ENCODE measurements at places on chromosomes 5 and 9. TPM values are rescaled to one million over a fixed set of nuclear protein-coding genes. Genes with fewer than 3 reads are reported as not detected.

DNA sequence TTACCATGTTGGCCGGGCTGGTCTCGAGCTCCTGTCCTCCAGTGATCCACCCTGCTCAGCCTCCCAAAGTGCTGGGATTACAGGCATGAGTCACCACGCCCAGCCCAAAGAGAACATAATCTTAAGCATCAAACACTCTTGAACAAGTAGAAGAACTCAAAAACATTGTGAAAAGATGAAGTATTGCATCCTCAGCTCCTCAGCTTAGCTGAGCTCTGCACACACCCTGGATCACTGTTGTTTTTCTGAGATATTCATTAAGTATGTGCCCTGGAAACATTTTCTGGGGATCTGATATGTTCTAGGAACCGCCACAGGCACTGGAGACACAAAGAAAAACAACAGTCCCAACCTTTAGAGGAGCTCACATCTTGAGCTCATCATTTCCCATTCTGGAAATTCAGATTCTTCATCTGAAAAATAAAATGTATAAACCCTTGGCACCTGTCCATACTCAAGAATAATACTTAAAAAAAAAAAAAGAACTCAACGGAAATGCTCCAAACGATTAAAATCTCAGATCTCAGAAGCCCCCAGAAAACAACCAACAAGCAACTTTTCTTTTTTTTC is 62.2 kb upstream of the ZNF462 start:
- H3K27me3 ChIP-seq: no peaks in the 10 kb centered on the region
- no peak for DNase-seq
- peaks cover 5% of the 10 kb centered on the region for H3K4me1 ChIP-seq
- H3K36me3 ChIP-seq: no peaks in the 10 kb centered on the region

DNA sequence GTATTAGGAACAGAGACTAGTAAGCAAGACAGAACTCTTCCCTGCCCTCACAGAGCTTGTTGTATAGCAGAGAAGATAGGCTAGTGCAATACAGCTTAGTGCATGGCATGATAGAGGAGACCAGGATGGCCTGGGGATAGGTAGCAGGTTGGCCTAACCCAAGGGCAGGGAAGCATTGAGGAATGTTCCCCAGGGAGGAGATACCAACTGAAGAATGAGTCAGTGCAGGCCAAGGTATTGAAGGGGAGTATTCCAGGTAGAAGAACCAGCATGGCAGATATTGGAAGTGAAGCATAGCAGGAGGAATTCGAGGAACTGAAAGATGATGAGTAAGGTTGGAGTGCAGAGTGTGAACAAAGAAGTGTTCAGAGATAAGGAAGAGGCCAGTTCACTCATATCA is 138.6 kb upstream of the DHFR start:
- H3K36me3 ChIP-seq: peaks cover 29% of the 10 kb centered on the region
- no peaks in the 10 kb centered on the region for H3K4me1 ChIP-seq
- no peak overlapping the region for H3K27ac ChIP-seq
- no peaks in the 10 kb centered on the region for H3K27me3 ChIP-seq
- DNase-seq: no peak

- H3K4me3 ChIP-seq: no peak overlapping the region
- no peaks in the 10 kb centered on the region for H3K36me3 ChIP-seq
- no peak overlapping the region for H3K27ac ChIP-seq
Observed at GRCh38 chr9:81076131-81076530, 613.2 kb downstream of the TLE1 start.

- DNase-seq: no peak
- peaks cover 20% of the 10 kb centered on the region for H3K4me1 ChIP-seq
- H3K27me3 ChIP-seq: no peaks in the 10 kb centered on the region
- H3K4me3 ChIP-seq: no peak overlapping the region
- no peak overlapping the region for H3K27ac ChIP-seq
Observed at GRCh38 chr5:143161885-143162540, 241.5 kb downstream of the NR3C1 start.

- H3K36me3 ChIP-seq: no peaks in the 10 kb centered on the region
- DNase-seq: no peak
- H3K27ac ChIP-seq: no peak overlapping the region
- no peak overlapping the region for H3K4me3 ChIP-seq
Observed at GRCh38 chr5:123438902-123439301, 15.7 kb upstream of the CEP120 start.

DNA sequence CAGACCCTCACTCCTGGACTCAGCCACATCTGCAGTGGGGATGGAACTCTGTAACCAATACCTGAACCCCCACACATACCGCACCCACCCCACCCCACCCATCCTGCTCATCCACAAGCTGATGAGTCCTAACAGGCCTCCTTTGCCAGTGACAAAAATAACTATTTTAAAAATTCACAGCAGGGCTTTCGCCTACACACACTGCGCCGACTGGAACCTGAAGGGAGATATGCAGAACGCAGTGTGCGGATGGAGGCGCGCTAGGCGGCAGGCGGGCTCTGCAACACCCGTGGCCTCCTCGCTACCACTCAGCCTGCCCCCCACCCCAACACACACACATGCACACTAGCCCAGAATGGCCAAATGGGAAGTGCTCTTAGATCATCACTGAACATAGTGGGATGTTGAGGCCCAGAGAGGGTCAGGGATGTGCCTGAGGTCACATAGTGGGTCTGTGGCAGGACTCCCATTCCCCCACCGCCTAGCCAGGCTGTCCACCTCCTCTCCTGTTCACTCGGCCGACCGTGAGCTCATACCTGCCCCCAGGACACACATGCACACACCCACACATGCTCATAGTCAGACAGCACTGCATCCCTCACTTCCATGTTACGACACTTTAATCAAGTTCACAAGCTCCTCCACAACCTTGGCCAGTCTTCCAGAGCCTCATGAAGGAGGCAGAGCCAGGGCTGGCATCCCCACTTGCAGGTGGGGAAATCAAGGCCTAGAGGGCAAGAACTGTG is 6.3 kb upstream of the CAMK2A start:
- H3K27ac ChIP-seq: no peak overlapping the region
- no peaks in the 10 kb centered on the region for H3K4me1 ChIP-seq
- H3K4me3 ChIP-seq: no peak overlapping the region
- no peak for DNase-seq
- H3K36me3 ChIP-seq: no peaks in the 10 kb centered on the region
- no peaks in the 10 kb centered on the region for H3K27me3 ChIP-seq

DNA sequence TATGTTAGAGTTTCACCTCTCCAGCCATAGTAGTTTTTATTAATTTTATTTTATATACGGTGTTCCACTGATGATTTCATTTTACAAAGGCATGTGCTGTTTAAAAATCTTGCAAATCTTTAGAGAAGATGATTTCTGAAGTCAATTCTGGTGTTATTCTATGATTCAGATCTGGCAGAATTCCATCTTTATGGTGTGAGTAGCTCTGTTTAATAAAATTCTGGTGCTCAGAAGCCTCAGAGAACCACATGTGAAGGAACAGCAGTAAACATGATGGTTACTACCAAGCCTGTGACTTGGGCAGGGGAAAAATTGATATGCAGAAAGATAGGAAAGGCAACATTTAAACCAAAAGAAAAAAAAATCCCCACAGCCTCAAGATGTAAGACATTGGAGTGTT is 299.7 kb downstream of the NPR3 start:
- no peaks in the 10 kb centered on the region for H3K36me3 ChIP-seq
- H3K27ac ChIP-seq: no peak overlapping the region
- no peaks in the 10 kb centered on the region for H3K4me1 ChIP-seq
- no peaks in the 10 kb centered on the region for H3K27me3 ChIP-seq

GRCh38 chr9:116365056-116365471 is 211.5 kb downstream of the PAPPA start:
- no peaks in the 10 kb centered on the region for H3K4me1 ChIP-seq
- H3K4me3 ChIP-seq: no peak overlapping the region
- H3K36me3 ChIP-seq: no peaks in the 10 kb centered on the region
- H3K27me3 ChIP-seq: no peaks in the 10 kb centered on the region
- no peak for DNase-seq

- no peak overlapping the region for H3K4me3 ChIP-seq
- H3K4me1 ChIP-seq: no peaks in the 10 kb centered on the region
- H3K27me3 ChIP-seq: no peaks in the 10 kb centered on the region
- H3K27ac ChIP-seq: no peak overlapping the region
- no peak for DNase-seq
Observed at GRCh38 chr9:5459289-5459829, 9.0 kb downstream of the CD274 start.

DNA sequence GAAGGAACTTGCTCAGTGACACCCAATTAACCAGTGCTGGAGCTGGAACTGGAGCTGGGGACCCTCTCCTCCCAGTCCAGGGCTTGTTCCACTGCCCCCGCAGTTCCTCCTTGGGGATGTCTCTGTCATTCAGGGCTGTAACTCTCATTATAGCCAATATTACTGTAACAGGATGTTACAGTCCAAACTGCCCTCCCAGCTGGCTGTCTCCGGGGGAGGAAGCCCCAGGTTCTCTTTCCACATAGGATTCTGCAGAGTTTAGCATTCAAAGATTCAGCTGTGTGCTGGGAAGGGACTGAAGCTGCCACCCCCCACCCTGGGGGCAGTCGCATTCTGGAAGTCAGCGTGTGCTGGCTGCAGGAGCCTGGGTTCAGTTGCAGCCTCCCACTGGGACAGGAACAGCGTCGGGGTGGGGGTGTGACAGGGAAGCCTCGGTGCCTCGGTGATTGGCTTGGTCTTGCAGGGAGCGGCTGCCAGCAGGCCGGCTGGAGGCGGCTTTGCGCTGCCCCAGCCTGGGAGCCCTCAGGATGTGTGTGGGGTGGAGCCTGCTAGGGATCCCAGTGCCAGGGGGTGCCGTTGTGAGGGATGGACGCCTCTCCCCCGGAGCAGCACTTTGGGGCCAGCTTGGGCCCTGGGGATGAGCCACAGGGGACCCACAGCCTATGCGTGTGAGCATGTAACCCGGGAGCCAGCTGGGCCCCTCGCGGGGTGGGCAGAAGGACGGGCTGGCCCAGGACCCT is 101.1 kb downstream of the RGS3 start:
- H3K4me1 ChIP-seq: no peaks in the 10 kb centered on the region
- no peaks in the 10 kb centered on the region for H3K27me3 ChIP-seq
- no peaks in the 10 kb centered on the region for H3K36me3 ChIP-seq
- no peak overlapping the region for H3K27ac ChIP-seq
- no peak overlapping the region for H3K4me3 ChIP-seq

- no peak for DNase-seq
- no peak overlapping the region for H3K4me3 ChIP-seq
- H3K27me3 ChIP-seq: no peaks in the 10 kb centered on the region
Observed at GRCh38 chr5:54610197-54610944, 92.8 kb downstream of the SNX18 start.

GRCh38 chr9:93622691-93623090 is 46.3 kb downstream of the PHF2 start:
- H3K36me3 ChIP-seq: no peaks in the 10 kb centered on the region
- DNase-seq: no peak
- H3K27ac ChIP-seq: no peak overlapping the region
- peaks cover 16% of the 10 kb centered on the region for H3K4me1 ChIP-seq
- no peak overlapping the region for H3K4me3 ChIP-seq

GRCh38 chr5:78779262-78779661 is 130.7 kb upstream of the LHFPL2 start:
- H3K4me1 ChIP-seq: no peaks in the 10 kb centered on the region
- H3K4me3 ChIP-seq: no peak overlapping the region
- DNase-seq: no peak
- no peaks in the 10 kb centered on the region for H3K27me3 ChIP-seq

GRCh38 chr5:96871686-96872085 is 4.6 kb upstream of the ERAP2 start:
- no peak overlapping the region for H3K27ac ChIP-seq
- H3K36me3 ChIP-seq: no peaks in the 10 kb centered on the region
- H3K4me3 ChIP-seq: no peak overlapping the region
- H3K27me3 ChIP-seq: no peaks in the 10 kb centered on the region

GRCh38 chr9:109328978-109329637 is 8.2 kb upstream of the EPB41L4B start:
- H3K27ac ChIP-seq: no peak overlapping the region
- H3K27me3 ChIP-seq: no peaks in the 10 kb centered on the region
- DNase-seq: no peak
- H3K36me3 ChIP-seq: no peaks in the 10 kb centered on the region

GRCh38 chr5:106648401-106648800 is 1022.3 kb downstream of the EFNA5 start:
- no peaks in the 10 kb centered on the region for H3K27me3 ChIP-seq
- no peak overlapping the region for H3K4me3 ChIP-seq
- H3K27ac ChIP-seq: no peak overlapping the region
- no peaks in the 10 kb centered on the region for H3K4me1 ChIP-seq

- H3K4me1 ChIP-seq: peaks cover 3% of the 10 kb centered on the region
- H3K36me3 ChIP-seq: no peaks in the 10 kb centered on the region
Observed at GRCh38 chr5:52015760-52016159, 632.5 kb downstream of the ISL1 start.

- H3K36me3 ChIP-seq: no peaks in the 10 kb centered on the region
- no peak overlapping the region for H3K4me3 ChIP-seq
- H3K4me1 ChIP-seq: peaks cover 9% of the 10 kb centered on the region
- no peak overlapping the region for H3K27ac ChIP-seq
Observed at GRCh38 chr5:34510002-34510401, 146.1 kb upstream of the RAI14 start.

- no peaks in the 10 kb centered on the region for H3K36me3 ChIP-seq
- no peak for DNase-seq
- H3K4me3 ChIP-seq: no peak overlapping the region
- no peak overlapping the region for H3K27ac ChIP-seq
Observed at GRCh38 chr5:130871346-130872086, 293.5 kb downstream of the HINT1 start.

- no peak overlapping the region for H3K4me3 ChIP-seq
- peaks cover 6% of the 10 kb centered on the region for H3K27me3 ChIP-seq
- no peak overlapping the region for H3K27ac ChIP-seq
- no peaks in the 10 kb centered on the region for H3K36me3 ChIP-seq
- H3K4me1 ChIP-seq: no peaks in the 10 kb centered on the region
- peak; percentile 59 for DNase-seq
Observed at GRCh38 chr5:8184455-8185063, 315.6 kb downstream of the MTRR start.

DNA sequence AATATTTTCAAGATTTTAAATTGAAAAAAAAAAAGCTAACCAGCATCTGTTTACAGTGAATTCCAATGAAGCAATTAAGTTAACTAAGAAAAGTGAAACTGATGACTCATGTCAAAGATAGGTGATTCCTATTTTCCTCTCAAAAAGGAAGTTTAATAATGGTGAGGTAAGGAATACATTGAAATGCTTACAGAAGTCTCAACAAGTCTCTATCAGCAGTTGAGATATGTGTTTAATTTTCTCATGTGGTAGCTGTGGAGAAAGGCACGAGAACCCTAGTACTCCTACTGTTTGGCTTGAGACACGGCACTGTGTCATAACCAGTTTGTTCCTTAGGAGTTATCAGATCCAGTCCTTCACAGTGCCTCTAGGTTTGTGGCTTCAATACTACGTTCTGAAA is 114.5 kb downstream of the SLC25A46 start:
- H3K4me1 ChIP-seq: no peaks in the 10 kb centered on the region
- DNase-seq: no peak
- H3K27ac ChIP-seq: no peak overlapping the region
- H3K27me3 ChIP-seq: no peaks in the 10 kb centered on the region
- no peak overlapping the region for H3K4me3 ChIP-seq
- H3K36me3 ChIP-seq: no peaks in the 10 kb centered on the region

Gene GABRB2
- not detected for total RNA-seq

Gene PDE8B
- 0.19 TPM for total RNA-seq

Gene TAF9
- total RNA-seq: 30.5 TPM

Gene CEP72
- 3.8 TPM for total RNA-seq

Gene SCGB3A2
- not detected for total RNA-seq

Gene FOXI1
- total RNA-seq: not detected

Gene SNX30
- 10.2 TPM for total RNA-seq

Gene TXNDC8
- total RNA-seq: not detected

All from liver (tissue), 10 donors.